ENCODE measurements at places on chromosomes 16 and 17. TPM values are rescaled to one million over a fixed set of nuclear protein-coding genes. Genes with fewer than 3 reads are reported as not detected.

KRT20 gene
- total RNA-seq, result not detected

NKD1 gene
- total RNA-seq, result 1.1 TPM

CD79B gene
- 41.0 TPM for total RNA-seq

TSNAXIP1 gene
- total RNA-seq, result 0.36 TPM

FOXO3B gene
- total RNA-seq, result 4.5 TPM
